ENCODE measurements at places on chromosomes 3 and 15. TPM values are rescaled to one million over a fixed set of nuclear protein-coding genes. Genes with fewer than 3 reads are reported as not detected.

Gene GLDN
- 0.07 TPM for total RNA-seq

Gene GP9
- not detected for total RNA-seq

Gene PEAK1
- 10.4 TPM for total RNA-seq

Gene POTEB2
- not detected for total RNA-seq

Gene CHRNA3
- total RNA-seq: 0.46 TPM

Gene MASP1
- total RNA-seq: not detected

Gene REC114
- not detected for total RNA-seq

Gene CHRFAM7A
- total RNA-seq: 7.5 TPM

Gene A4GNT
- not detected for total RNA-seq
